ENCODE measurements at places on chromosomes 7 and 10. TPM values are rescaled to one million over a fixed set of nuclear protein-coding genes. Genes with fewer than 3 reads are reported as not detected.

GRCh38 chr10:4517746-4518145 lies 308.3 kb upstream of the AKR1E2 start:
- no peak for DNase-seq
- H3K4me1 ChIP-seq: peaks cover 11% of the 10 kb centered on the region
- peaks cover 13% of the 10 kb centered on the region for H3K27me3 ChIP-seq
- no peaks in the 10 kb centered on the region for H3K36me3 ChIP-seq
- no peak overlapping the region for H3K4me3 ChIP-seq
- no peak overlapping the region for H3K27ac ChIP-seq

DNA sequence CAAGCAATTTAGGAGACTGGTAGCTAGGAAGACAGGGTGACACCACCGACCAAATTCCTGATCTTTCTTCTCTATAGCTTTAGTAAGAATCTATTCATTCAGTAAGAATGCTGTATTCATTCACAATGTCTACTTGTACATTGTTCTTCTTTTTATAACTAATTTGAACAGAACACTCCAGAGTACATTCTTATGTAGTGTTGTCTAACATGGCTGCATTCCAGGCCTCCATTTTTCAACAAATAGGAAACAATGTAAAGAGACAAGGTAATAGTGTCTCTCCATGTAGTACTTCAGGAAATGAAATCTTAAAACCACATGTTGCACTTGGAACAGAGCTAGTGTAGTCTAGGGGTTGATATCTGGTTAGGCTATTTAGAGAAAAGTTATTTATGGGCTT lies 1.8 kb downstream of the VCL start:
- H3K36me3 ChIP-seq: peaks cover 37% of the 10 kb centered on the region
- no peak for DNase-seq
- peaks cover 68% of the 10 kb centered on the region for H3K4me1 ChIP-seq

- no peak for DNase-seq
- no peak overlapping the region for H3K4me3 ChIP-seq
- H3K27me3 ChIP-seq: no peaks in the 10 kb centered on the region
- peaks cover 82% of the 10 kb centered on the region for H3K4me1 ChIP-seq
- no peak overlapping the region for H3K27ac ChIP-seq
Observed at GRCh38 chr10:131975003-131975402, 6.7 kb downstream of the BNIP3 start.

- H3K4me3 ChIP-seq: no peak overlapping the region
- no peaks in the 10 kb centered on the region for H3K27me3 ChIP-seq
- H3K4me1 ChIP-seq: peaks cover 23% of the 10 kb centered on the region
- no peak for DNase-seq
- peaks cover 5% of the 10 kb centered on the region for H3K36me3 ChIP-seq
Observed at GRCh38 chr7:158849768-158850544, 6.4 kb upstream of the DYNC2I1 start.

- no peaks in the 10 kb centered on the region for H3K27me3 ChIP-seq
- H3K36me3 ChIP-seq: no peaks in the 10 kb centered on the region
- no peaks in the 10 kb centered on the region for H3K4me1 ChIP-seq
- H3K4me3 ChIP-seq: no peak overlapping the region
- no peak overlapping the region for H3K27ac ChIP-seq
Observed at GRCh38 chr7:20219062-20219445, 1.9 kb upstream of the MACC1 start.

DNA sequence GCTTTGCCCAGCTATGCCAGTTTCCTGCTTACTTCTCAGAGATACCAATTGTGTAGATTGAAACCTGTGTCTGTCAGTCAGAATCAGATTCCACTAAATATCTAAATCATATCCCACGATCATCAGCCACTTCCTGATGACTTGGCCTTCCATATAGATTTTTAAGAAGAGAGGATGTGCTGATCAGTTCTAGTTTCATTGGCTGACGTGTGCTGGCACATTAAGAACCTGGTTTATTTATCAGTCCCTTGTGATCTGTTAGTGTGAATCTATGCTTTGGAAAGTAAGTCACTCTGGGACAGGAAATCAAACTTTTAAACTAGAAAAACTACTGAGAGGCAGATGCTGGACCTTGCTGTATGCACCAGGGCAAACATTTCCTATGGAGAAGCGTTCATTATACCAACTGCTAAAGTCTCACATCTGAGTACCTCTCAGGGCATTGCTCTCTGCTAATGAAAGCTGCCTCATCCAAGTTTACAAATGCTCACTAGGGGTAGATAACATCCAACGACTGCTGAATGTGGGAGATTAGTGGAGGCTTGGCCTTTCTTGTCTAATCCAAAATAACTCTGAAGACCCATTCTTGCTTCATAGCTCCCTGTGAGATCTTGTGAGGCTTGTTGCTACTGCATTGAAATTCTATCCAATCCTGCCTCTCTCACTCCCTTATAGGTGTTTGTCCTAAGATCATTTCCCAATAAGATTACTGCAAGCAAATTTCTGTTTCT lies 109.1 kb downstream of the ARL4A start:
- no peaks in the 10 kb centered on the region for H3K36me3 ChIP-seq
- peak overlapping the region; percentile 38 for H3K27ac ChIP-seq
- H3K4me1 ChIP-seq: peaks cover 16% of the 10 kb centered on the region
- H3K4me3 ChIP-seq: no peak overlapping the region
- DNase-seq: no peak
- no peaks in the 10 kb centered on the region for H3K27me3 ChIP-seq

DNA sequence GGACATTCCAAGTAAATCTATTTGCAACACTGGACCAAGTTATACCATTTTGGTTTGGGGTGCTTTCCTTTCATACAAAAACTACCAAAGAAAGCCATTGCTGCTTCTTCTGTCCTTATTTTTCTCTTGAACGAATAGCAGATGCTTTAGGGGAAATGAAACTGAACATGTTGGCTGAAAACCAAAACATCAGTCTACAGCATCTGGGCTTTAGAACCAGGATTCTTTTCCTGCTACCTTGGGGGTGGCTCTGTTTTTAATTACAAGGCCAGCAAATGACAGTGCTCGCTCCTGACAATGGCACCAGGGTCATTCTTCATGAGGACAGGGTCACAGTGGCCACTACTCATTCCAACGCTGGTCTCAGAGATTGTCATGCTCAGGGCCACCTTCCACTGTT lies 80.3 kb downstream of the WDR11 start:
- DNase-seq: no peak
- H3K4me1 ChIP-seq: no peaks in the 10 kb centered on the region
- H3K27ac ChIP-seq: no peak overlapping the region

- peaks cover 16% of the 10 kb centered on the region for H3K36me3 ChIP-seq
- no peak overlapping the region for H3K27ac ChIP-seq
- no peak for DNase-seq
- H3K4me1 ChIP-seq: peaks cover 42% of the 10 kb centered on the region
- no peak overlapping the region for H3K4me3 ChIP-seq
- H3K27me3 ChIP-seq: peaks cover 66% of the 10 kb centered on the region
Observed at GRCh38 chr7:129783584-129783919, 169.2 kb downstream of the UBE2H start.

GRCh38 chr7:112571852-112572607 lies 91.2 kb downstream of the LSMEM1 start:
- DNase-seq: no peak
- no peaks in the 10 kb centered on the region for H3K4me1 ChIP-seq
- H3K36me3 ChIP-seq: no peaks in the 10 kb centered on the region
- no peak overlapping the region for H3K4me3 ChIP-seq

DNA sequence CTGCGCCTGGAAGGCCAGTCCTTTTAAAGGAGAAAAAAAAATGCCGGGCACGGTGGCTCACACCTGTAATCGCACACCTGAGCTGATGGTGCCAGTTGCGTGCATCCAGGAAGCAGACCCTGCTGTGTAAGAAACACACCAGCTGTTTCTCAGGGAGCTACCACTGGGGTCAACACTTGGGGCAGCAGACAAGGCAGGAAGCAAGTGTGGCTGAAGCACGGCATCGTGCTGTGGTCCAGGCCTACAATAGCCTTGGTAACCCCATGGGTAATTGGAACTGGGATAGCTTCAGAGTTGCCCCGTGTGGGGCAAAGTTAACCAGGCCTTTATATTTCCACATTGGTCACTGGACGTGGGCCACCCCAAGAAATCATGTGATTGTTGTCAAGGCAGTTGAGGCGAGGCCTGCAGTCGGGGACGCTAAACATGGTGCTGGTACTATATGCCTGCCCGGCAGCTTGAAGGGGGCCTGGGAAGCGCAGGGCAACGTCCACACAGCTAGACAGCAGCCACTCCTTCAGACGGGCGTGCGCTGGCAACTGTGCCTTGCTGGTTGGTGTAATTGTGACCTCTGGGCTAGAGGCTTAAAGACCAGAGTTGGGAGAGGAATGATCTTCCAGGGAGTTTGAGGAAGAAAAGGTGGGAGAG lies 2.5 kb upstream of the TACR2 start:
- H3K4me1 ChIP-seq: peaks cover 10% of the 10 kb centered on the region
- H3K36me3 ChIP-seq: no peaks in the 10 kb centered on the region

DNA sequence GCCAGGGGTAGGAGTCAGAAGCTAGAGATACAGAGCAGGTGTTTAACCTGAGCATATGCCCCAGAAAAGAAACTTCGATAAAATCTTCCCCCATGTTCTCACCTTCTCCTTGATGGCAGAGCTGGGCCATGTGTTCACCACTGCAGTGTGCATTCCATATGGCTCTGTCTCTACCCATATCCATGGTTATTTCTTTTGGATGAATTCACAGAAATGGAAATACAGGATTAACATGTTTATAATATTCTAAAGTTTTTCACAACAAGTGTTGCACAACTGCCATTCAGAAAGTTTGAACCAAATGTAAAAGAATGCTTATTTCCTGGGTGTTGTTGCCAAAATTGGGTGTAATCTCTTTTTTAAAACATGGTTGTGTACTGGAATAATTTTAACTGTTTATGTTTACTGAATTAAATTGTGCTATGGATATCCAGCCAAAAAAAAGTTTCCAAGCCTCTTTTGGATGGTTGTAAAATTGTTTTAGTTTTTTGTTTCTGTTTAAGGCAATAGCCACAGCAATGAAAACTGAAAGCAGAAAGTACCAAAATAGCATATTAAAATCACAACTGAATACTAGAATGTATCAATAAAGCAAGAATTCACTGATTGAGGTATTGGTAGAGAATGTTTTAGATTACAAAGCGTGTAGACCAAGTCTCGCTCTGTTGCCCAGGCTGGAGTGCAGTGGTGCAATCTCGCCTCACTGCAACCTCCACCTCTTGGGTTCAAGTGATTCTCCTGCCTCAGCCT lies 19.9 kb upstream of the CCNY start:
- no peaks in the 10 kb centered on the region for H3K4me1 ChIP-seq
- no peak overlapping the region for H3K27ac ChIP-seq
- no peaks in the 10 kb centered on the region for H3K27me3 ChIP-seq
- no peak for DNase-seq

The MKX gene
- not detected for total RNA-seq

The LRRD1 gene
- not detected for total RNA-seq
